Activated CD4-positive, alpha-beta T cell treated with anti-CD3 and anti-CD28 coated beads, Interleukin-2, amount 10 ng/mL, durations not matched to agents 7 days and 5 days (primary cell): ENCODE measurements at places on chromosomes 1 and 21.

GRCh38 chr1:38690790-38691449, 168.7 kb downstream of the RRAGC start:
- DNase-seq, result no peak

GRCh38 chr1:150256554-150257341, 826 bp upstream of the CA14 start:
- no peak for DNase-seq

GRCh38 chr1:172929006-172929405, 121.7 kb downstream of the TNFSF18 start:
- no peak for DNase-seq

DNA sequence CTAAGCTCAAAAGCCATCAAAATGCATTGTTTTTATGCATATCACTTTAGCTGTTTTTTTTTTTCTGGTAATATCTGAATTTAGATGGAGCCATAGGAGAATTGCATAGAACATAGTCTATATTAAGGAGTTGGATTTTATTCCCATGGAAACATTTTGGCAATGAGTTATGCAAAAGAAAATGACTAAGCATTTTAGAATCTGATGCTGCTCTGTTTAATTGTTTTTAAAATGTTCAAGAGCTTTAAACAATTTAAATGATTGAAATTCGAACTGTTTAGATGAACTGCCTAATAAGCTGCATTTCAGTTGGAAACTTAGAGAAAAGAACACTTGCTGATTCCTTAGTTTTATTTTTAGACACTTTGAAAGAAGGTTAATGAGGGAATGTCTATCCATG, 1531.5 kb upstream of the B3GALT2 start:
- no peak for DNase-seq

- no peak for DNase-seq
Measured at GRCh38 chr1:38579056-38579455, 280.5 kb downstream of the RRAGC start.
